HepG2 (cell line): ENCODE measurements at places on chromosomes 6 and 20. TPM values are rescaled to one million over a fixed set of nuclear protein-coding genes. Genes with fewer than 3 reads are reported as not detected.
A peak's percentile ranks its signal among the peaks of the same experiment; 100 is the strongest.

The TBXT gene
- not detected in 2 replicates for polyA plus RNA-seq

The DYNLT2 gene
- polyA plus RNA-seq: 1.7 and 2.1 TPM in 2 replicates

The ZNF831 gene
- not detected in 2 replicates for polyA plus RNA-seq

The LY6G6F gene
- polyA plus RNA-seq: not detected in 2 replicates

The SLC22A1 gene
- 0.82 and 0.87 TPM in 2 replicates for polyA plus RNA-seq

The SLC4A11 gene
- 24.7 and 27.0 TPM in 2 replicates for polyA plus RNA-seq

The AGPAT4 gene
- polyA plus RNA-seq: 0.13 and 0.20 TPM in 2 replicates

DNA sequence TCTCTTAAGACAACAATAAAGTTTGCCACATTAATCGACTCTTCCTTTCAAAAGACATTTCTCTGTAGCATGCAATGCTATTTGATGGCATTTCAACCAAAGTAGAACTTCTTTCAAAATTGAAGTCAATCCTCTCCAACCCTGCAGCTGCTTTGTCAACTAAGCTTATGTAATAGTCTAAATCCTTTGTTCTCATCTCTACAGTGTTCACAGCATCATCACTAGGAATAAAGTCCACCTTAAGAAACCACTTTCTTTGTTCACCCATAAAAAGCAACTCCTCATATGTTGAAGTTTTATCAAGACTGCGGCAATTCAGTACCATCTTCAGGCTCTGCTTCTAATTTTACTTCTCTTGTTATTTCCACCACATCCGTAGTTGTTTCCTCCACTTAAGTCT lies 11.5 kb upstream of the BLOC1S5 start:
- peak; percentile 41 for DNase-seq

DNA sequence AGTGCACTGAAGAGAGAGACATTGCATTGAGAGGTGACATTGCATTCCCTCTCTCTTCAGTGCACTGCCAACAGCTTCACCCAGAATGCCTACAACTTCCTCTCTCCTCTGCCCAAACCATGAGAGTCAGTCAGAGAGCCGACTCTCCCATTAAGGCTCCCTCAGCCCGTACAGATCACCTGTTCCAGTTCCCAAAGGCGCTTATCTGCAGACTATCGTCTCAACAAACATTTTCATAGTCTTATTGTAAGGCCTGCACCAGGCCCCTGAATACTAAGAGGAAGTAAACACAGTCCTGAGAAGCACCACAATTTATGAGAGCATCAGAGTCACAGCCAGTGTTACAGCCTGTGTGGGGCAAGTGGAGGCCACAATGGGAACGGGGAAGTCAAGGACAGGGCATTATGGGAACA lies 53.7 kb downstream of the GFOD1 start:
- DNase-seq: no peak

- DNase-seq: no peak
Measured at GRCh38 chr6:44471271-44471981, 83.9 kb downstream of the CDC5L start.

DNA sequence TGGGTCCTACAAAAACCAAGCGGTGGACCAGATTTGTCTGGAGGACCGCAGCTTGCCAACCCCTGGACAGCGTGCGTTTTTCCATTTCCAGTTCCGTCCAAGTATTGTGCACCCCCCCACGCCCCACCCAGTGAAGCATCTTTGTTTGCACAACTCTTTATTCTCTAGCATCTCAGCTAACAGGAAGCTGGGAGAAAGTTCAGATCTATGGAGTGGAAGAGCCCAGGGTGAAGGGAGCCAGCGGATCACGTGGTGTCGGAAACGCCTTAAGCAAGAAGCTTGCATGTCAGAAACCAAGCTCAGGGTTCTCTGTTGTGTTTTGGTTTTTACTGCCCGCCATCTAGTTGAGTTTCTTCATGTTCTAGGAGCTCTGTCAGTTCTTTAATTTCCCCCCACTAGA lies 29.9 kb downstream of the ARID1B start:
- no peak for DNase-seq

DNA sequence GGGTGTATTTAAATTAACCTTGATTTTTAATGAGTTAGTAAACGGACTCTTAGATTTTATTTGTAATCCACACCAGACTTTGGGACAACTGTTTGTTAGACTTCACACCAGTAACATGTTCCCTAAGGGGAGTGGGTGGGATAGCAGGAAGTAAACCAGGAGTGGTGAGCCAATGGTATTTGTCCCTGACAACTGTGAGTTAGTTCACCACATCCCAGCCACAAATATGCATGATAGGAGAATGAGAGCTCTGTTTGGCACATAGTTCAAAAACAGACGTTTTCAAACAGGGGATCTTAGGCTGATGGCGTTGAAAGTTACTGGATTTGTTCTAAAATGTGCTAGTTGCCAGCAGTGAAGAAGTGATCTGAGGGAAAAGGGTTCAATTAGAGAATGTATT lies 18.7 kb upstream of the COL10A1 start:
- DNase-seq: peak; percentile 69

DNA sequence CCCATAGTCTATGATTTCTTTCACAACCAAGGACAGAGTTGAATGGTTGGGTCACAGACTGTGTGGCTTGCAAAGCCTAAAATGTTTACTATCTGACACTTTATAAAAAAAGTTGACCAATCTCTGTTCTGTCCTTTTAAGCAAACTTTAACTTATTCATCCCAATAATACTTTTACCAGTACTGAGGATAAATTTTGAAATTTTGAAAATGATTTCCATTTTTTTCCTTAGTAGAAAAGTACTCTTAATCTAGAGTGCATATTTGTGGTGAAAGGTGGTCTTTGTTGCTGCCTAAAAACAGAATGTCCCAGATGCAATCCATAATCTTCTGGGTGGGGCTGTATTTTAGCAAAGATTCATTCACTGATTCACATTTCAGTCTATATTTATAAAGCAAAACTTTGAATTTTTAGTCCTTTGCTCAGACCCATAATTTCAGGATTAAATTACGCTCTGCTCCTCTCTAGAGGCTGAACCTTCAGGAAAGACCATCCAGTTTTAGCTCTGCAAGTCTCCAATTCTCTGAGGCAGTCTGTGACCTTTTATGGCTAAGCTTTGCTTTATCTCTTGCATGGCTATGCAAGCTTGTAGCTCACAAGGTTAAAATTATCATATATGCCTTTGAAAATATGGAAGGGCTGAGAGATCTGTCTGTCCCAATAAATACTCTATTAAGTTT lies 573.5 kb downstream of the COL12A1 start:
- DNase-seq: no peak

DNA sequence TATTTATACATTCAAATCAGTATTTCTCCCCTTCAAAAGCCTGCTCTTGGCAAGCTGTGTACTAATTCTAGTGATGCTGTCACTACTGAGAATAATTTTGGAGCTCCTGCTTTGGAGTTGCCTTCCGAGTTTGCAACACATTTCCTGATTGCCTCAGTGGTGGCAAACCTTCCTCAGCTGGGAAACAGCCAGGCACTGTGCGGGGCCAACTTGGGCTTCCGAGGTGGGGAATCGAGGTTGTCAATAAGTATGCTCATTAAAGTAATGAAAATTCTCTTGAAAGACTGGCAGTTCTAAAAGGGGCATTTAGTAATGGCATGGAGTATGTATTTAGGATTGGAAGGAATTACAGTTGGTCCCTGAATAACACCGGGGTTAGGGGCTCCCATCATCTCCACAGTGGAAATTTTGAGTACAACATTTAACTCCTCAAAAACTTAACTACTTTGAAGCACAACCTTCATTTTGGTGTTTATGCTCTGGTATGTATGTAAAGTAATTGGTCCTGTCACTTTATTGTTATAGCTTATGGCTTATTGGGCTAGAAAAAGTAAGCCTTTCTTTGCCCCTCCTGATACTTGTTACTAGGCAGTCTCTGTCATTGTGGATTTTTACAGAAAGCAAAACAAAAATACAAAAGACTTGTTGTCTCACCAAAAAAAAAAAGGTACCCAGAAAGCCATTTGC lies 2.7 kb downstream of the PAQR8 start:
- DNase-seq: no peak

DNA sequence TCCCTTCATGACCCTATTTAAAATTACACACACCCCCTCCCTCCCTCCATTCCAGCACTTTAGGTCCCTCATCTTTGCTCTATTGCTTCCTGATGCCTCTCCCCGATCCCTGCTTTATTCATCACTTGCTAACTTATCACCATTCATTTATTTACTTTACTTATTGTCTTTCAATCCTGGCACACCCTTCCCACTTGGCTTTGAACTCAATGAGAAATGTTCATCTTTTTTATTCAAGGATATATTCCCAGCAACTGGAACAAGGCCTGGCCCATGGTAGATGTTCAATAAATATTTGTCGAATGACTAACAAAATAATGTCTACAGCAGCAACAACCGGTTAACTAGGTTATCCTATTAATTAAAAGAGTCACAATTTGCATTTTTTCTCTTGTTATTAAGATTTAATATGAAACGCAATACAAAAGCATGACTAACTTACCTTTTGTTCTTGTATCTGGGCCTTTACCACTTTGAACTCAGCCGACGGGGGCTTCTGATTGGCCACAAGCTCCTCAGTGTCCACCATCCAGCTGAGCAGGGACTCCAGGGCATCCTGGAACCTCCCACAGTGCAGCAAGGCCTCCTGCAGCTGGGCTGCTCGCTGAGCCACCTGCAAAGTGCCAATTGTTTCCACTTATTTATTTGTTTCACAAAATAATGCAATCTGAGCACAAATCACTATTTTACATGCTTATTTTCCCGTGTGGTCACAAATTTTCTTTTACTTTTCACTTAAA lies 107.8 kb downstream of the DST start:
- no peak for DNase-seq

- no peak for DNase-seq
Measured at GRCh38 chr20:1185316-1185741, 548 bp upstream of the TMEM74B start.

DNA sequence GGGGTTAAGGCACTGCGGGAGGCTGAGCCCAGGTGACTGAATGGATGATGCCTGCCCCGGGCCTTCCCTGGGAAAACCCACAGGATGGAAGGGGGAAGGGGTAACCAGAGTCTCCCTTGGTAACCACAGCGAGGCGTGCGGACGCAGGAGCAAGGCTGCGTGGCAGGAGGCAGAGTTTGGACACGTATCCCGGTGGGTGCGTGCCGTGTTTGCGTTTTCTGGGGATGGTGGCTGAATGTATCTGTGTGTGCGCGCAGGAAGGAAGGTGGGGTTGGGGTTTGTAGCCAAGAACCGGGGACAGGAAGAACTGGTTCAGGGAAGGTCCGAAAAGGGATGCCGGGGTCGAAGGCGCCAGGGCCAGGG lies 1.8 kb downstream of the MDGA1 start:
- DNase-seq: no peak

DNA sequence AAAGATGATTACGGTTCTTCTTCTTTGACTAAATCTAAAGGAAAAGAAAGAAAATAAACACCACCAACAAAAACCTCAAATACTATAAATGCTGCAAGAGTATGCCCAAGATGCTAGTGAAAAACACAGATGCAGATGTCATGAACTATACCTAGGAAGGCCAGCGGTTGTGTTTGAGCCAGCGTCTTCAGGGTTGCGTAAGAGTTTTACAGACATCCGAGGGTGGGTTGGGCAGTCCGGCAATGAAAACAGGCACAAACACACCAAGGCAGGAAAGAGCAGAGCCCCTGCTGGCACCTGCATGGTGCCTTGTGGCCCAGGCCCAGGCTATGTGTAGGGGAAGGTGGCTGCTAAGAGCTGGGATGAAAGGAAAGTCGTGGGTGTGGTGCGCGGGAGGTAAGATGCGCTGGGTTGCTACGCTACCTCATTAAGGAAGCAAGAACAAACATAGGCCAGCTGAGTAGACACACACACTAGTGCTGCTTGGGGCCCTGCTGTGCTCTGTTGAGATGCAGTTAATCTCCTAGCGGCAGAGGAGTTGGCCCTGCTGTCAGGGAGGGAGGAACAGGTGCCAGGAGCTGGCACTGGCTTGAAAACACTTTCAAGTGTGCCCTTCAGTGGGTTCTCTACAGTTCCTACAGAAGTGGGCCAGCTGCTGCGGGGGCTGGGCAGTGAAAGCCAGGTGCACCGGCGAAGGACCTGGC lies 170.2 kb upstream of the PLN start:
- DNase-seq: no peak

DNA sequence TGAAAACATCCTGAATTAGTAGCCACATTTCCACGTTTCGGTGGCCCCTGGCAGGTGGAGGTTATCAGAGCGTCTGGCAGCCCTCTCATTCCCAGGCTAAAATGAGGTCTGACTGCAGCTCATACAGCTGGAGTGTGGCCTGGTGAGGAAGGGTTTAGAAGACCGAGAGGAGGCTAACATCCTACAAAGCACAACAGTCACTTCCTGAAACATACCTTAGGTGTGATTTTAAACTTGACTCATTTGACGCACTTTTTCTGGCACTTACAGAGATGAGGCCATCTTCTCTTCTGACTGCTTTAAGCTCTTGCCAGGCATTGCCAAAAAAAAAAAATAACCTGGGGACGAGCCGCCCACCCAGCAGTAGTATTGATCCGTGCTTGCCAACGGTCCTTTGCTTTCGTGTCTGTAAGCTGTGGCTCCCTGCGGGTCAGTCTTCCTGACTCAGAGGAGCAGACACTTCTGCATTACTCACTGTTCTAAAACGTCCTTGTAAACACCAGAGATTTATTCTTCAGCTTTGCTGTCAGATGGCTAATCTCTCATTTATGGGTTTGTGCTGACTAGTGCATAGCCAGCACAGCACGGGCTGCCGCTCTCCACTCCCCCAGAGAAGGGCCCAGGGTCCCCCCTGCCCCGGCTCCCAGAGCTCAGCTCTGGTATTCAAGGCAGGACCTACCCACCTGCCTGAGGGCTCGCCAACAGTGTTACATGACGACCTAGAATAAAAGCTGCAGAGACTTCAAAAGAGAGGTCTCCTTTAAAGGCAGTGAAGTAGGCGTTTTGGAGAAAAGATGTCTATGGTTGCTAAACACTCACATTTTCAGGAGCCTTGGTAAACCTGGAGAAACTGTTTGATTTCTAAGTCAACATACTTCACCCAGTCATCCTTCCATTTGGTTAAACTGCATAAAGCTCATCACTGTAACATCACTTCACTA lies 78.5 kb upstream of the FRMD1 start:
- no peak for DNase-seq

GRCh38 chr20:56840716-56841261 lies 211.7 kb downstream of the TFAP2C start:
- DNase-seq: no peak

DNA sequence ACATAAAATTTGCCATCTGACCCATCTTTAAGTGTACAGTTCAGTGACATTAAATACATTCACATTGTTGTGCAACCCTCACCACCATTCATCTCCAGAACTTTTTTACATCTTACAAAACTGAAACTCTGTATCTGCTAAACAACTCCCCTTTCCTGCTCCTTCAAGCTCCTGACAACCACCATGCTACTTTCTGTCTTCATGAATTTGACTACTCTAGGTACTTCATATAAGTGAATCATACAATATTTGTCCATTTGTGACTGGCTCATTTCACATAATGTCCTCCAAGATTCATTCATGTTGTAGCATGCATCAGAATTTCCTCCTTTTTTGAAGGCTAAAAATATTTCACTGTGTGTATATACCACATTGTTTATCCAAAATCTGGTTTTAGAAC lies 86.9 kb upstream of the SMLR1 start:
- DNase-seq: no peak

DNA sequence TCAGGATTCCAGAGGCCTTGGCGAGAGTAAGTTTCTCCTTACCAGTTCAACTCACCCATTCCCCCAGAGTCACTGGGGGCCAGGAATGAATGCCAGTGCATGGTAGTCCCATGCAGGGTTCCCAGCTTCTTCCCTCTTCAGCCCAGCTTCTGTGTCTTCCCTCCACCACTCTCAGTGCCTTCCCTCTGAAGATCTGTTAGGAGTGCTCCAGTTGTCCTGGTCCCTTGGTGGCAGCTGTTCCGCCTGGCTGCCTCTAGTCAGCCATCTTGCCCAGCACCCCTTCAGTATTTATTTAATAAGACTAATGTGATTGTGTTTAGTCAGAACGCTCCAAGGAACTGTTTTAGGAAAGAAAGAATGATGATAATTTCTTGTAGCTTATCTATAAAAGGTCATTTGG lies 23.1 kb downstream of the FIG4 start:
- DNase-seq: no peak
